NCI-H1436 treated with DMSO at 0.1 percent for 48 hours (cell line): ENCODE measurements at places on chromosomes 13 and 19.

GRCh38 chr19:13212759-13213330 is 62.6 kb downstream of the IER2 start:
- DNase-seq: no peak

- no peak for DNase-seq
Measured at GRCh38 chr13:76825430-76825829, 60.8 kb downstream of the KCTD12 start.

- DNase-seq: no peak
Measured at GRCh38 chr13:113390874-113391497, 27.1 kb upstream of the GRTP1 start.

DNA sequence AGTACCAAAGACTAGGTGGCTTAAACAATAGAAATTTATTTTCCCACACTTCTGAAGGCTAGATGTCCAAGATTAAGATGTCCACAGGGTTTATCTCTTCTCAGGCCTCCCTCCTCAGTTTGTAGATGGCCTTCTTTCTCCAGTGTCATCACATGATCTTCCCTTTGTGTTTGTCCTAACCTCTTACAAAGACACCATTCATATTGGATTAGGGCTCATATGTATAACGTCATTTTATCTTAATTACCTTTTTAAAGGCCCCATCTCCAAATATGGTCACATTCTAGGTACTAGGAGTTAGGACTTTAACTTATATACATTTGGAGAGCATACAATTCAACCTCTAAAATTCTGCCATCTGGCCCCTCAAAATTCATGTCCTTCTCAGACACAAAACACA is 34.3 kb downstream of the N4BP2L2 start:
- no peak for DNase-seq

DNA sequence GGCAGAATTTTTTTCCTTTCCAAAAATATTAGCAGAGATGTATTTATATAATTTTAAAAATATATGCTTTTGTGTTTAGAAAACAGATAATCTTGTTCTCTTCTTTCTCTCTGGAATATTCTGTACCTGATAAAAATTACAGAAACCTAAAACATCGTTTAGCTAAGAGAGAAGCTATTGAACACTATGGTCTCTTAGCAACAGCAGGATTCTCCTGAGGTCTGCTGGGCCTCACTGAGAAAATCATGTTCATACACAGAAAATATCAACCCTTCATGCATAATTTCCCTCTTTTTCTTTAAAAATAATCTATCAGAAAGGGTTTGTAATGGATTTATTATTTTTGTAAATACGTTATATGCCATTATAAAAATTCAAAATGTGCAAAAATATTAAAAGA is 242.2 kb downstream of the DCLK1 start:
- DNase-seq: no peak

GRCh38 chr13:25602176-25602575 is 230.4 kb downstream of the ATP8A2 start:
- no peak for DNase-seq

DNA sequence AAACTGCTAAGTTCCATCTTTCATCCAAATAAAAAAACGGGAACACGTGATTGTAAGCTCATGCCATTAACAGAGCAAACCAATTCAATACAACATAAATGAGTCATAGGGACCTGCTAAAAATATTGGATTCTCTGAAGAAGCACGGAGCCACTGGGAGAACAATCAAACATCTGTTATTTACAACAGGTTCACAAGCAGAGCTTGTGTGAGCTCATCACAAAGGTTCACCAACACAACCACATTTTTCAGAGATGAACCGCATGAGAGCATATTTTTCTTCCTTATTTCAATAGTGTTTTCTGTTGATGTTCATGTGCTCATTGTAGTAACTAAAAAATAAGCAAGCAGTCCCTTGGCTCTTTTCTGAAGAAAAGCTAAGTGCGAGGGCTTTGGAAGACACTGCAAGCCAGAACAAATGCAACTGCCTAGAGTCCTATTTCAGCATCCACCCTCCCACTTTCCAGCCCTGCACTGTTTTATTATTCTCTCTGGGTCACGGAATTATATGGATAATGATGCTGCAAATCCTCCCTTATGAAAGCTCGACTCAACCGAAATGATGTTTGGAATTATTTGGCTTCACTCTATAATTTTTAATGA is 545.8 kb downstream of the LIG4 start:
- DNase-seq: no peak

DNA sequence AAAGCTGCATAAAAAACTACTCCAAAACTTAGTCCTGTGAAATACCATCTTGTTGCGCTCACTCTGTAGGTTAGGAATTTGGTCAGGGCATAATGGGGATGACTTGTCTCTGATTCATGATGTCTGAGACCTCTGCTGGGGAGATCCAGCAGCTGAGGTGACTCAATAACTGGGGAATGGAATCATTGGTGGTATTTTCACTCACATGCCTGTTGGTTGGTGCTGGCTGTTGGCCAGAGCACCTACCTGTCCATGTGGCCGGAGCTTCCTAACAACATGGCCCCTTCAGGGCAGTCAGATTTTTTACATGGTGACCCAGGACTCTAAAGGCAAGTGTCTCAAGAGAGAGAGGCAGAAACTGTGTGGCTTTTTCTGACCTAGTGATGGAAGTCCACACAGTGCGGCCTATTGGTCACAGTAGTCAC is 7.4 kb upstream of the ESD start:
- DNase-seq: no peak

DNA sequence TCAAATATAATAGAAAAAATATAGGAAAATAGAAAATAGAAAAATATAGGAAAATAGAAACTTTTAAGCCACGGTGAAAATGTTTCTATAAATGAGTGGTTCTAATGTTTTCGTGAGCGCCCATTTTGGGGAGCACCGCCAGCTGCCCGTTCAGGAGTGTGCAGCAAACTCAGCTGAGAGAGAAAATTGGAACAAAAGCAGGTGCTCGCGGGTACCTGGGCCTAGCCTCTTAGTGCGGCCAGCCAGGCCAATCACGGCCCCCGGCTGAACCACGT is 204 bp upstream of the PDX1 start:
- DNase-seq: no peak

DNA sequence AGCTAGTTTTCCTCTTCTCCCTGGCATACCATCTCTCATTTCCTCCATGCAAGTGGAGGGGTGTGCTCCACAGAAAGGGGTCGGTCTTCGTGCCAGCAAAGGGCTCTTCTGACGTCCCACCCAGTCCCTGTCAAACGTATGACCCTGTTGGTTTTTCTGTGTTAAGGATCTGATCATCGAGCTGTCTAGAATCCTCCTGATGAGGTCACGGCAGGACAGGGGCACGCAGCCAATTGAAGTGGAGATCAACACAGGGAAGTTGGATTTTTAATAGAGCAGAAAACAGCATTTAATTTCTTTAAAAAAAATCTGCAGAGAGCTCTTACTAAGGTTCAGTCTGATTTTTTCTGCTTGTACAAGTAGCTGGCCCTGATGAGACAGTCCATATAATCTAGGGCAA is 339.4 kb downstream of the TEX29 start:
- DNase-seq: no peak

DNA sequence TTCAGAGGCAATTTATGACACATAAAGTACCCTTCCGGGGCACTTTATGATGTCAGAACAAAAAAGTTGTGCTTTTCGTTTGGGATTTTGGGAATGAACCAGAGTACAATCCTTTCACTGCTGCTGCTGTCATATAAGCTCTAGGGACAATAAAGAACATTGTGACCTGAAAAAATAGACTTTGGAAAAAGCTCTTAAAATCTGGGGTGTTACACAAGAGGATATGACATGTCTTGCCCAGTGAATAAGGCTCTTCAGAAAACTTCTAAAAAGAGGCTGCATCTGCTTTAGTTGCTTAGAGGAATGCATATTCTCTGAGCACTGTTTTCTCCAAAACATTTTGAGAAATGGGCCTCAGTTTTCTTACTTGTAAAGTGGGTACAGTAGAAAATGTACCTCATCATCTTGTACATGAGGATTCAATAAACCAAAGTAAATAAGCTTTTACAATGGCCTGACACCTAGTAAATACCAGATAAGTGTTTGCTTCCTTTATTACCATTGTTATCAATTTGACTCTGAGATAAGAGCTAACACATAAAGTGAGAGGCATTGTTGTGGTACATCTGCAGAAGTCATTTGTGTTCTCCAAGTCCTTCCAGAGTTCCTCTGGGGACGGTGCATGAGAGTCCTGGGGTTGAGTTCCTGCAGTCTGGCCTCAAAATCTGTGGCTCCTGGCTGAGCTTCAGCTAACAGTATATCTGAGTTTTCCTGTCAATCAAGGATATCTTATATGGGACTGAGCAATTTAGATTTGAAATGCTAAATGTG is 67.4 kb upstream of the EDNRB start:
- no peak for DNase-seq

GRCh38 chr19:55544014-55544413 is 1.3 kb downstream of the SBK3 start:
- DNase-seq: no peak
